CD4-positive, alpha-beta T cell (primary cell): ENCODE measurements at places on chromosomes 7 and 10.

DNA sequence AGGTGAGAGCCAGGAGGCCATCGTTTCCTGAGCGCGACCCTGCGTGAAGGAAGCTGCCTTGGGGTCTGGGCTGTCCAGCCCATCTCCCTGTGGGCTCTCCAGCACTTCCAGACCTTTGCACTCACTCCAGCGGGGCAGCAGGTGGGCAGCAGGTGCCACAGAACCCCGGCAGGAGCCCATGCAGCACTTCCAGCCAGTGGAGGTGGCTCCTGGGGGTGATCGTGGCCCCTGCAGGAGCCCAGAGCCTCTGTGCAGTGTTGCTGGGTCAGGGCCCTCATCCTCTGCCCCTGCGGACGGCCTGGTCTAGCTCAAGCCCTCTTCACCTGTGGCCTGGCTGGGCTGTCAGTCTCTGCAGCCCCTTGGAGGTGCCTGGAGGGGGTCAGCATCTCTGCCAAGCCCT is 59.9 kb downstream of the PWWP2B start:
- no peak for DNase-seq

GRCh38 chr7:121302214-121302745 is 26.5 kb upstream of the WNT16 start:
- no peak for DNase-seq

DNA sequence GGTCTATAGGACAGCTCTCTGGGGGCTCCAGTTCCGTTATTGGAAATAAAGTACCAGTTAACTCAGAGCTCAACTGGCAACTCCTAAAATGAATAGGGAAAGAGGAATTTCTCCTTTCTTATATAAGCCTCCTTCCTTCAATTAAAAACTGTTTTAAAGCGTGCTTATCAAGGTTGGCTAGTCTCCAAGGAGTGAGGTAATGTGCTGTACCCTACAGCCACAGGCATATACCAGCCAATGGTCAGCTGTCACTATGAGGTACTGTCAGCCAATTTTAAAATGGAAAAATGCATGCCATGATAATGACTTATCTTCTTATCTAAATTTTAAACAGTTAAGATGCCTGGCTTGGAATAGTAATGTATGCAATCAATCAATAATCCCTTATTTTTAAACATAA is 76.2 kb downstream of the PLCE1 start:
- no peak for DNase-seq

- no peak for DNase-seq
These were observed 347.2 kb upstream of the KCND2 start for GRCh38 chr7:119925581-119926289.

- no peak for DNase-seq
These were observed 400.9 kb downstream of the SUGCT start for GRCh38 chr7:40535678-40536077.

DNA sequence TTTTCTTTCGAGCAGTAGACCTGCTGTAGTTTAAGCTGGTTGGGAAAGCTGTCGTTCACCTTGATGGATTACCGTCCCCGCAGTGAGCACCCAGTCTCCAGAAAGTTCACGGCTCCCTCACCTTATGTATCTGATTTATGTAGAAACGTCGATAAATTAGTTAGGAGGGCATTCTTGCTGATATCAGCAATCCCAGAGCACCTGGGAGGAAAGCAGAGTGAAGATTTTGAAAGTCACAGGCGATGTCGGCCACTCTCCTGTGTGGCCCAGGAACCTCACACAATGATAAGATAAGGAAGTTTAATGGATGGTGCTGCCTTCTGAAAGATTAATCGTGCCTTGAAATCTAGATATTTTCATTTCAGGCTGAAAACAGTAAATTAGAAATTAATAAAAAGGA is 336.8 kb downstream of the DPP6 start:
- no peak for DNase-seq

- DNase-seq: no peak
These were observed 221.5 kb upstream of the GHITM start for GRCh38 chr10:83917537-83918506.

GRCh38 chr7:152512706-152513105 is 76.9 kb upstream of the KMT2C start:
- no peak for DNase-seq

DNA sequence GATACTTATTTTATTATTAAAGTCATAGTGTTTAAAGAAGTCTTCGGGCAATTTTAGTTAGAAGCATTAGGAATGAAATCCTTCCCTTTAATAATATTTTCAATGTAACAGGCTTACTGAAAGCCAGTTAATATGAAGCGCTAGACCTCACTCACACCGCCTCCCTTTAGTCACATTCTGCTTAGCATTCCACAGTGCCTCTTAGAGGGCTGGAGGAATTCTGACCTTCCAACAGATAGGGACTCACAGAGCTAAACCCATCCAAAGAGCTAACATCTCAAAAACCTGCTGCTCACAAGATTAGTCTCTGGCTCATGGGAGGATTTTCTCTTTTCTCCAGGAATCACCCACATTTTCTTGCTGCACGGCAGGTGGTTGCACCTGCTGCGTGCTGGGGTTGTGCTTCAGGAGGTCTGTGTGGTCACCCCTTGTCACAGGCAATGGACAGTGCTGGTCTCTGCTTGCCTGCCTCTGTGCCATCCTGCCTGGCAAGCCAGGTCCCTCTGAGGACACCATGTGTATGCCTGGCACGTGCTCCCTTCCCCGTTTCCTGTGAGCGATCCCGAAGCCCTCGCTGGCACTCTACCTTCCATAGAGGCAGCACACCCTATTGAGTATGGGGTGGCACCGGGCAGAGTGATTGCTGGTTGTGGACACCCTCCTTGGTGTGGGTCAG is 91.8 kb downstream of the KLF6 start:
- no peak for DNase-seq

DNA sequence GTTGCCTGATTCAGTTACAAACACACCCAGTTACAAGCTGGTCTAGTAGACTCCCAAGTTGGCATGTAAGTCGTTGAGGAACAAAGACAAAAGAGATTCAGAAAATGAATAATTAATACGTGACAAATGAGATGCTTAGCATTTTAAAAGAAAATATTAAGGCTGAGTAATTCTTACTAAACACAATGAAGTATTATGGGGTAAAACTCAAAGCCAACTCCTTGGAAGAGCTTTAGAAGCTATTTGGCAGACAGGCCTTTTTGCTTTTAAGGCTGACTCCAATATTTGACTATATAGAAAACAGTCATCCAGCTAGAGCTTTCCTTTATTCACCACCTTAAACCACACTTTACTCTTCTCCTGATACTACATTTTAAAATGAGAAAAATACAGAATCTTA is 5.4 kb downstream of the TRDMT1 start:
- no peak for DNase-seq

DNA sequence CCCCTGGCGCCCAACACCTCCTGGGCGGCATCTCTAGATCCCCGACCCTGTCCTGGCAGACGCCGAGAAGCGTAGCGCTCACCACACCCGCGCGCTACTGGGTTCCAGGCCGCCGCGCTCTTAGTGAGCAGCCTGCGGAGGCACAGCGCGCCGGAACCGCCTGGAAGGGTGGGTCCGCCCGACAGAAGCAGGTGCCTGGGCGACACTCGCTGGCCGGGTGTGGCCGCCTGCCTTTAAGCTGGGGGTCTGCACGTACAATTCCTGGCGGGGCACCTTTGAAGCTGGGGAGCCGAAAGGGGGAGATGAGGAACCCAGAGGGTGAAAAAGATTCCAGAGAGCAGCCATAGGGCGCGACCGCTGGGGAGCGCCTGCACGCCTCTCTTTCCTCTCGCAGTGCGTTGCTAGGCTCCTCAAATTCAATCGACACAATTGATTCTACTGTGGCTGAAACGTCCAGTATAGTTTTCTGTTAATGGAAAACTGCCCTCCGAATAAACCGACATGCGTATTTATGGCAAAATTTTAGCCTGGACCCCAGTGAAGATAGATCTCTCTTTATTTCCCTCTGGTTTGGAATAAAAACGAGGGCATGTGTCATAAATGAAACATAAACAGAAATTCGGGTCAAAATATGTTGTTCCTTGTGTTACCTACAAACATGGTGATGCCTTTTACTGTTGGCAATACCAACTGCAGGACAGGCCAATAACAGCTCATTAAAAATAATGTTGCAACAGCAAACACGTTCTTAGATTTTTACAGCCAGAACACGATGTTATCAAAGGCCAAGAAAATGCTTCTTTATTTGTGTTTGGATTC is 4.6 kb downstream of the HMX3 start:
- DNase-seq: no peak

DNA sequence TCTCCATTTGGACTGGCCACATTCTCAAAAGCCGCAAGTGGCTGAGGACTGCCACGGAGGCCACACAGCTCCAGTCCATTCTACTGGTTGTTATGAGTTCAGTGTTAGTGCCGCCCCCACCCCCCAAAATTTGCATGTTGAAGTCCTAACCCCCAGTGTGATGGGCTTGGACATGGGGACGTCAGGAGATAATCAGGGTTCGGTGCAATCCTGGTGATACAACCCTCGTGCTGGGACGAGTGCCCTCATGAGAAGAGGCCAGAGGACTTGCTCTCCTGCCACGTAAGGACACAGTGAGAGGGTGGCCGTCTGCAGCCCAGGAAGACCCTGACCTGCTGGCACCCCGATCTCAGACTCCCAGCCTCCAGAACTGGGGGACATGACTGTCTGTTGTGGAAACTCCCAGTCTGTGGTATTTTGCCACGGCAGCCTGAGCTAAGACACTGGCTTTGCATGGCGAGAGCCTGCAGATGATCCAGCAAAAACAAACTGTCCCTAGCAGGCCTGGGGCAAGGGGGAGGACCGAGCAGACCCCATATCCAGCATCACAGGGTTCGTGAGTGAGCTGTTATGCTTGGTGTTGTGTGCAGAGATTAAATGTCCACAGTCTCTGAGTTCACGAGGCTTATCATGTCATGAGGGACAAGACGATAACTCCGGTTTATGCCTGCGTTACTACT is 41.5 kb upstream of the INSIG1 start:
- DNase-seq: no peak

- DNase-seq: no peak
These were observed 59.0 kb downstream of the GNA12 start for GRCh38 chr7:2785071-2785500.

- no peak for DNase-seq
These were observed 60.3 kb downstream of the PRR15 start for GRCh38 chr7:29623973-29624372.

- no peak for DNase-seq
These were observed 18.2 kb downstream of the DNAJC12 start for GRCh38 chr10:67819768-67820204.

DNA sequence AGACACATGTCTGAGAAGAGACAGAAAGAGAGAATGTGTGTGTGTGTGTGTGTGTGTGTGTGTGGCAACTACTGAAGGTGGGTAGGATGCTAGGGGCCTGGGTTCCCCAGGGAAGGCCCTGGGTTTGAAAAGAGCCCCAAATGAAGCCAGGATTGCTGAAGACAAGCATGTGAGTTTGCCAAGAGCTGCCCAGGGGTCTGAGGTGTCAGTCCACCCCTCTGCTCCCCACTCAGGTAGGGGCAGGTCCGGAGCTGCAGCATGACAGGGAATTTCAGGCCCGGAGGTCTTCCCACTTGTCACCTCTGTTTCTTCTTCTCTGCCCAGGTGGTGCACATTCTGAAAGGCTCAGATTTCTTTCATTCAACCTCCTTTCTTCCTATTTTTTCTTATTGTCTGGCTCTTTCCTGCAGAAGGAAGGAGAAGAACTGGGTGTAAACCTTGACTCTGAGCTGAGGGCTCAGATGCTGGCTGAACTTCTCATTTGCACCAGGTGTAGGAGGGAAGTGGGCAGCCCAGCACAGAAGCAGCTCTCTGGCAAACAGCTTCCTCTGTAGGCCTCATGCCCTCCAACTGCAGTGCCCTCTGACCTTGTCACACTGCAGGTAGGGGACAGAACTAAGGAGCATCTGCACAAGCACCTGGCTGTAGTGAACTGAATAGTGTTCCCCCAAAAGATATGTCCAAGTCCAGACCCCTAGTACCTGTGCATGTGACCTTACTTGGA is 79.6 kb upstream of the LRRC4 start:
- DNase-seq: no peak
